ENCODE measurements at places on chromosomes 7 and 10. TPM values are rescaled to one million over a fixed set of nuclear protein-coding genes. Genes with fewer than 3 reads are reported as not detected.

IDI2 gene
- not detected for total RNA-seq

CDK14 gene
- total RNA-seq: 96.5 TPM

NXPH1 gene
- total RNA-seq: 3.8 TPM

- DNase-seq: no peak
Measured at GRCh38 chr7:146956321-146956720, 839.7 kb downstream of the CNTNAP2 start.

Measured in glutamatergic neuron (in vitro differentiated cells).